ENCODE measurements at places on chromosomes 16 and 17.

GRCh38 chr16:83586461-83587200 lies 221.1 kb upstream of the HSBP1 start:
- no peak for DNase-seq

GRCh38 chr16:22353933-22354541 lies 20.4 kb downstream of the CDR2 start:
- no peak for DNase-seq

GRCh38 chr17:80270104-80270503 lies 9.5 kb downstream of the RNF213 start:
- DNase-seq: no peak

DNA sequence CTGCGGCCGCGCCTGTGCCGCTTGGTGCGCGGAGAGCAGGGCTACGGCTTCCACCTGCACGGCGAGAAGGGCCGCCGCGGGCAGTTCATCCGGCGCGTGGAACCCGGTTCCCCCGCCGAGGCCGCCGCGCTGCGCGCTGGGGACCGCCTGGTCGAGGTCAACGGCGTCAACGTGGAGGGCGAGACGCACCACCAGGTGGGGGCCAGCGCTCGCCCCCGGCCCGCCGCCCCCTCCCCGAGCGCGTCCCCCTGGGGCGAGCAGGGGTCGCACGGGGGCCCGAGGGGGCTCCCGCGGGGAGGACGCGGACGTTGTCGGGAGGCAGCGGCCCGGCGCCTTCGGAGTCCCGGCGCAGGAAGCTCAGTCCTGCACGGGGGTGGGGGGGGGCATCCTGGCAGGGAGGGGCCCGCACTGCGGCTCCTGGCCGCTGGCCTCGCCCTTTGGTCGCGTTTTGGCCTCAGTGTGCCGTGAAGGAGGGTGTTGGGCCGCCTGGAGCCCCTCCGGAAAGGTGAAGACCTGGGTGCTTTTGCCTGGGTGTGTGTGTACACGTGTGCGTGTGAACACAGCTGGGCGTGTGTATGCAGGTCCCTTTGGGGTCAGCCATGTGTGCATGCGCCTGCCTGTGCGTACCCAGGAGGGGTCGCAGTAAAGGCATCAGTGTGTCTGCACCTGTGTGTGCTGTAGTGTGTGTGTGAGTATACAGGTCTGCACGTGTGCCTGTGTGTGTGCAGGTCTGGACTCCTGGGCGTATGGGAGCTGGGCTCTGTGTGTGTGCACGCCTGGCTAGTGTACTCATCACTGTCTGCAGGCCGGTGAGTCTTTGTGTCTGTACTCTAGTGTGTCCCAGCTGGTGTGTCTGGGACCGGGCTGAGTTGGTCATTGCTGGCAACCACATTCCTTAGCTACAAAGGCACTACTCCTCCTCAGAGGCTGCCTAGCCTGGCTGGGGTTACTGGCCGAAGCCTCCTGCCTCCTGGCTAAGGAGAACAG lies 615 bp downstream of the NHERF2 start:
- no peak for DNase-seq

DNA sequence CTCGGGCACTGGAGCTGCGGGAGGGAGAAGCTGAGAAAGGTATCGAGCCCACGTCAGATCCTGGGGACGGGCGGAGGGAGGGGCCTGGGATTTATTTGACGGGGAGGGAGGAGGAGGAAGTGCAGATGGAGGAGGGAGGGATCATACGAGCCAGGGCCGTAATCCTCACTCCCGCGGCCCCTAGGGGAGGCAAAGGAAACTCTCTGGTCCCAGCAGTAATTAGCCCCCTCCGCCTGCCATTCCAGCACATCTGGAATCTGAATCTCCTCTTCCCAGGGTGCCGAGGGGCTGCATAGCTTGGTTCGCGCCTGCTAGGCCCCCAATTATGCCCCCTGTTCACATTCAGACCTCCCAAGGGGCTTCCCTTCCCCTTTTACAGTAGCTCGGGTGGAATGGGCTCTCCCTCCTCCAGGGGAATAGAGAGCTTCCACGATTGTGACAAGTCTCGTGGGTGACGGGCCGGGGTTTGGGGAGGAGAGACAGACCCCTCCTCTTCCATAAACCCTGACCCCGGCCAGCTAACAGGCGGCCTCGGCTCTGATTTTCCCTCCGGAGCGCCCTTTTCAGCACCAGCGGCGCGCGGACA lies at the start of gene SEZ6L2:
Gene SEZ6L2, minus strand, starts transcription at position 35 of the 586 bp plus-strand sequence. CDS start 531 bp downstream, outside the sequence.
- DNase-seq: no peak

GRCh38 chr17:81083125-81083765 lies 48.3 kb downstream of the BAIAP2 start:
- DNase-seq: no peak
